ENCODE measurements at places on chromosomes 5 and 9.

GRCh38 chr5:134125039-134126015, 10.8 kb downstream of the TCF7 start:
- DNase-seq = no peak

DNA sequence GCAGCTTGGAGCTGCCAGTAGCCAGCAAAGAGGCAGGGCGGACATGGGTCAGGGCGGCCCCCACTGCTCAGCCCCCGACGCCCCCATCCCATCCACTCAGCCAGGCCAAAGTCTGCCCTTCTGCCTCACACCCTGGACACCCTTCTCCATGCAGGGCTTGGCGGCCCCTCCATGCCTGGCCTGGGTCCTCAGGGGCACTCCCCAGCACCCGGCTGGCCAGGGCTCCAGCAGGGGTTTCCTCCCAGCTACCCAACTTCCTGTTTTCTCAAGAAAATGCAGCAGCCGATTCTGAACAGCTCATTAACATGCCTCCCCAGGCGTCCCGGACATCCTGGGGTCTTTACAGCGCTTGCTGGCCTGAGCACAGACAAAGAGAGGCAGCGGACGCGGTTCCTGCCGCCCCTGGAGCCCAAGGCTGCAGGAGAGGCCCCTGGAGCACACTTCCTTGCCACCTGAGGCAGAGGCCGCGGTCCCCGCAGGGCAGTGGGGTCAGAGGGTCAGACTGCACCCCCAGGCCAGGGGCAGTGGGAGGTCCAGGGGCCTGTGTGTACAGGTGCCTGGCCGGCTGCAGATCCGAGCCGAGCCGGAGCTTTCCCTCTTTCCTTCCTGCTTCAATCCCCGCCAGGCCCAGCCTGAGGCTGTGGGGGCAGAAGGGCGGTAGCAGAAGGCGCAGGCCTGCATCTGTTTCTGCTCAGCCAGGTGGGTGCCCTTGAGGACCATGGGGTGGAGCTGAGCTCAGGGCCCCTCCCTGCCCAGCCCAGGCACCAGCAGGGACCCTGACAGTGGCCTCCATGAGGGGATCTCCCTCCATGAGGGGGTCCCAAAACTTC, 18.7 kb upstream of the NRARP start:
- DNase-seq = peak; percentile 72

DNA sequence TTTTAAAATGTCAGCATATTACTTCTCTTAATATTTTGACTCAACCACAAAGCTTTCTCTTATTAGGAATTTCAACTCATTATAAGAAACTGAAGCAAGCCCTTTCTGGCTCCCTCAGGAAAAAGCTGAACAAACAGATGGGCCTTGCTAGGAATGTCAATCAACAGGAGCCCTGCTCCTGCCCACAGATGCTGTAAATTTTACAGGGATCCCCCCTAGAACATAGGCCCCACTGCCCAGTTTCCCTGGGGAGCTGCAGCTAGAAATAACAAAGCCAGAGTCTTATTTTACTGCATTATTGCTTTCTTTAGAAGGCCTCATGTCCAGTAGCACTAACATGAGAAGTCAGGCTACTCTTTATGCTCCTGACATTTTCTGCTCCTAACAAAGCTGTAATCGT, 103.8 kb downstream of the PCSK1 start:
- no peak for DNase-seq

GRCh38 chr9:93052791-93053540, 5.5 kb upstream of the SUSD3 start:
- no peak for DNase-seq

GRCh38 chr5:135339189-135339588, 59.8 kb downstream of the MACROH2A1 start:
- no peak for DNase-seq

DNA sequence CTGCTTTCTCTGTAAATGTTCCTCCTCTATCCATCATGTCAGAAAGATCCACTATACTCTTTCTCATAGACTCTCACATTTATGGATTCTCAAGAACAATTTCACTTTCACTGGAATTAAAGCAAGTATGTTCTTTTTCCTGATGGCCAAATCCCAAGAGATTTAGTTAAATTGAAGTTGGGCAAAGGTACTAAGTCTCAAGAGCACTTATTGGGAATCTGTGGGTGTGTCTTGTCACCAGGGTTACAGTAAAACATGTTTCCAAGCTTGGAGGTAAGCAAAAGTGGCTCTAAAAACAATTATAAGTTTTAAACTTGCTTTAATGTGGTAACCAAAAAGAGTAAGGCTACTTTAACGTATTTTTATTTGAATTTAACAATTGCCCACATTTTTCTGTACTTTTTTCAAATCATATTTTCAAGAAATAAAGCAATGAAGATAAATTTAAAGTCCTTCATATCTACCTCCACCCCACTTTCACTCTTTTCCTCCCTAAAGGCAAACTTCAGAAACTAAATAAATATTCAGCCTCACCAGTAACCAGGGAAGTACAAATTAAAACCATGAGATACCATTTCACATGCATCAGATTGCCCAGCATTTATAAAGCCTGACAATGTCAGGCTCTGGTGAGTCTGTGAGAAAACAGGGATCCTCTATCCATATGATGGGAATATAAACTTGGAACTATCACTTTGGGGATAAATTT, 387.4 kb downstream of the CETN3 start:
- DNase-seq = no peak

- no peak for DNase-seq
Measured at GRCh38 chr9:13715430-13715829, 435.9 kb upstream of the MPDZ start.

DNA sequence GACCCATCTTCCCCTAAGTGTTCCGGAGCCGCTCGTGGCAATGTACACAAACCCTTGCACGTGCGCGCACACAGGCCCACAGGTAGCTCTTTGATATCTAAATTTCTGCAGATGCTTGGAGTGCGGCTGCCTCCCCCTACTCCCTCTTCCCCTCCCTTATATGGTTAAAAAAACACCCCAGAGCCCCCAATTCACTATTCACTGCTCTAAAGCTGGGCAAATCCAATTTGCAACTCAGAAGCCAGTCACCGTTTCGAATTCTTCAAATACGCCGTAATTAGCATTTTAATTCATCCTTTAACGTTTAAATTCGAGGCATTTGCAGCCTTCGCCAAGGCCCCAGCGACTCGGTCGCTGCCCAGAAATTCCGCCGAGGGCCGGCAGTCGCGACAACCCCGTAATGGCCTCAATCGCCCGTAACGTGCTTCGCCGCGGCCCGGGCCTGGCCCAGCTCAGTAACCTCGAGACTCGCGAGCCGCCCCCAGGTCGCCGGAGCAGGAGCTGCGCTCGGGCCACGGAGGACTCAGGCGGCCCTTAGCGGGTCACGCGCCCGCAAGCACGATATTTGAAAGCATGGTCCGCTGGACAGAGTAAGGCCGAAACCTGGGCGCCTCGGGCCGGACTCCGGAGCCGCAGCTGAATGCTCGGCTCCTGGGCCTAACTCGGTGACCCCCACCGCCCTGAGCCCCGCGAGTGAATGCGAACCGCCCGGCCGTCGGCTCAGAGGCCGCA, 1.3 kb downstream of the IRX2 start:
- DNase-seq = no peak

GRCh38 chr5:25286319-25286718, 641.5 kb upstream of the CDH10 start:
- DNase-seq = no peak

- no peak for DNase-seq
Measured at GRCh38 chr9:19516348-19516747, 107.5 kb downstream of the ACER2 start.

DNA sequence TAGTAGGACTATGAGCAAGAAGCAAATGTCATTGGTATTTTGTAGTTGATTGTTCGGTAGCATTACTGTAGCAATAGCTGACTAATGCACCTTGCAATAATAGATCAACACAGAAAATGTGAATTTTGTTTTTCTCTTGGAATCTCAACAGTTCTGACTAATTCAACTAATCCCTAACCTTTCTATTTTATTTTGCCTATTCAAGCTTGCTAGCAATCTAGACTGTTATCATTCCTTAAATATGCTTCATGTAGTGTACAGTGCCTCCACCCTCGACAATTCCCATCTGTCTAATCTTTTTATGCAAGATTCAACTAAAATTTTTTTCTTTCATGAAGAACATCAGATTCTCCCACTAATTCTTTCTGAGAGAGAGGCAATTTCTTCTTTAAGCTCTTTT, 570.6 kb downstream of the PDE4D start:
- DNase-seq = no peak

DNA sequence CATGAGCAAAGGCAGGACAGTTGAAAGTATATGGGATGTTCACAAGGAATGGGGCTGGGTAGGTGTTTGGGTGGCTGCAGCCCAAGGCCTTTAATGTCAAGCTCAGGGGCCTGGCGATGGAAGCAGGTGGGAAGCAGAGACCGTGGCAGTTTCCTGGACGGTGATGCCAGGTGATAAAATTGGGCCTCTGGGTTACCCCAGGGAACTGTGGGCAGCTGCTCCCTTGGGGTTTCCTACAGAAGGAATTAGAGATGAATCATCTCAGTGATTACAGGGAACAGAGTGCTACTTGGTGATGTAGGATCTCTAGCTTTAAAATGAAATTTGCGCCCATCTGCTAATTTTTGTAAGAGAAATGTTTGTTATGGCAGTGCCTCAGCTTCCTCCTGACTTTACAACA, 39.2 kb downstream of the TSTD2 start:
- no peak for DNase-seq

DNA sequence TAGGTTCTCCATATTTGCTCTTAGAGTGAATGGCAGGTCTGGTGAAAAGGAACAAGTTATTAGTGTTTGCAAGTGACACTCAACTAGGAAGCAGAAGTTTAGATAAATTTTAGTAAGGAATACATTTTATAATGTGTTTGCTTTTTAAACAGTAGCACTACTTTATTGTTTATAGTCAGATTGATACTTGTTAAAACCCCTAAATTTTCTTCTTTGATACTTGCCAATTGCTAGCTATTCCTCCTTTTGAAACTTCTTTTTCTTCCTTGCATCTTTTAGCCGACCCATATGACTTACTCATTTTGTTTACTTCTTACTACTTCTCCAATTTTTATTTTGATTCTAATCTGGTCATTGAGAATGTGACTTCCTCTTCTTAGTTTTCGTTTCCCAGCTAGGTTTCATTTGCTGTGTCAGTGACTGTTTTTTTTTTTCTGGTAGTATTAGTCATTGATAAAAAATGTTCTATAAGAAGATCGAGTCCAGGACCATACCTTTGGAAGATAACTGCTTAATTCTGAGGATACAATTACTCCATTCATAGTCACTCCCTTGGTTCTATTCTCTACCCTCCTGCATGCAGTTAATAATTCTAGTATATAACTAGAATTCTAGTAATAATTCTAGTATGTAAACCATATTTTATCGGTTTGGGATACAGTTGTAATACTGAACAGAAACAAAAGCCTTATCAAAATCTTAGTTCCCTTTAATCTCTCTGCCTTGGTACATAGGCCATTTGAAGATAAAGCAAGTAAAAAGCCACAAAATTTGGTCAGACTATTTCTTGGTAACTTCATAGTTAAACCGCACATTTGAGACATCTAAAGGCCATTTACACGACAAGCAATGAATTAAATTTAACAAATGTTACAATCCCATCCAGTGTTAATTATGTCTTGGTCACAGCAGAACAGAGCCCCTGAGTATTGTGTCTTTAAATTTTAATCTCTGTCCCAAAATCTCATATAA, 2.8 kb upstream of the RICTOR start:
- DNase-seq = peak; percentile 68

DNA sequence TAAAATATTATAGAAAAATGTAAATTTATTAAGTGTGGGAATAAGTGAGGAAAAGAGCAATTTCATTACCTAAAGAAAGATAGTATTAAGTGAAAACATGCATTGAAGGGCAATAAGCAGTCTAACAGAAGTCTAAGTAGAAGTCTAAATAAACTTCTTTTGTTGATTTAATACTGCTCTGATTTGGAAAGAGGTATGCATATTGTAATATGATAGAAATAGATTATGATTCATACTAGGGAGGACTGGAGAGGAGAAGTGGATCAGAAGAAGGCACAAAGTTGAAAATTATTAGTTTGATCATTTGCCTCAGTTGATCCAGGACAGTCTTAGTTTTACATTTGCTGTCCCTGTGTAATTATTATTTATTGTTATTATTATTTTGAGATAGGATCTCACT, 6.6 kb upstream of the ERBIN start:
- DNase-seq = no peak

DNA sequence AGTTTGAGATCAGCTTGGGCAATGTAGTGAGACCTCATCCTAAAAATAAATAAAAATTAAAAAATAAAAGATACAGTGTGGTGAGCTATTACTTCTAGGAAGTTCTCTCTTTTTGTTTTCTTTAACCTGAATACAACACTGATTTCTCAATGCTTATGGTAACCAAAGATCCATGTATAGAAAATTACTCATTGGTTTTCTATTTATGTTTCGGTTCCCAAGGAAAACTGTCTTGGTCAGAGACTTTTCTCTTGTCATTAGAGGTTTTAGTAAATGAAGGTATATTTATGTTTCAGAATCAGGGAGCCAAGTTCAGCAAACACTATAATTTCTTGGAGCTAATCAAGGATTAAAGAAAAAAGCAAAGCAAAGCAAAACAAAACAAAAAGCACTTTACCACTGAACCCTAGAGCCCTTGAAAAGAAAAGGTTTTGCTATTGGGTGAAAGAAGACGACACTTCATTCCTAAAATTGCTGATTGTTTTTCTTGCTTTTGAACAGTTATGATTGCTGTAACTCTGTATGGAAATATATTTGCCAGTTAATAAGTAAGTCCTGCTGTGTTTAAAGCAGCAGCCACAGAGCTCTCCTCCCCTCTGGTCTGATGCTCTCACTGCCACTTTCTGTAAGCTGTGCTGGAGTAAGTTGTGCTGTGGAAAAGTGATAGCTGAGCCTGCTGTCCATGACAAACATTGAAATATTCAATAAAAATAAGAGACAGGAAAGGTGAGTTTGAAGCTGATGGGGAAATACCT, 298.2 kb downstream of the CD180 start:
- DNase-seq = no peak

- peak; percentile 84 for DNase-seq
Measured at GRCh38 chr5:177303121-177303924, at the start of the genes PRELID1 and RAB24. PRELID1 (plus strand) TSS chr5:177303799; CDS start chr5:177303986, 187 bp downstream. RAB24 (minus strand) TSS chr5:177303719; CDS start chr5:177303288, 431 bp downstream.

GRCh38 chr5:81068063-81068462, 107.9 kb downstream of the RASGRF2 start:
- no peak for DNase-seq

DNA sequence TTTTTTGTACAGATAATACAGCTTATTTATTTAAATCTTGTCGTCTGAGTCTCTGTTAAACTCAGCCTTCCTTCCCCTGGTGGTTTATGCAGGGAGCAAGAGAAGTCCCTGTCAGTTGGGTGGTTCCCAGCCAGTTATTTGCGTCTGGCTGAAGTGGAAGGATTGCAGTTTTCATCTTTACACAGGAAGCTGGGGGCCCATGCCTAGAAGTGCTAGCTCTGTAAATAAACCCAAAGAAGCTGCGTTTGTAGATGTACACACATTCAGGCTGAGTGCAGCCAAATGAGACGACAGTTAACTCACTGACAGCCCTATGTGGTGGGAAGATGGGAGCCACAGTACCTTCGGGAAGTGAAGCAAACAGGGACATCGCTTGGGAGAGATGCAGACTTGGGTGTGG, 122.1 kb downstream of the SAXO1 start:
- DNase-seq = no peak

Data from CD14-positive monocyte (primary cell).